ENCODE measurements at places on chromosomes 7 and 10.

DNA sequence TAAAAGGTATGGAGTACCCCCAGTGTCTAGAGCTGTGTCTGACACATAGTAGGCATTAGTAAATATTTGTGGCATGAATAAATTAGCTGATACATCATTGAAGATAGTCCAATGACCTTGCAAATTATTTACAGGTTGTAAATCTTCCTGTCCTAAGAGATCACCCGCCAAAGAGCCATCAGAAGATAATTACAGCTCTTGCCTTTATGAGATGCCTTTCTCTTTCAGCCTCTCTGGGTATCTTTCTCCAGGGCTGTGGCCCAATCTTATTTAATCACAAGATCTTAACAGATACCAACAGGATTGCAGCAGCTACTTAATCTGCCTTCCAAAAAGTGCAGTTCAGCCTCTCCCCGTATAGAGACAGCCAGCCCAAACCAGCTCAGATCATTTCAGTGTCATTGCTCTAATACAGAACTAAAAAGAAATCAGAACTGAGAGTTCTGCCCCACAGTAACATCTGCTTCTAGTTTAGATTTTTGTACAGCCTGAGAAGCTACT is 41.5 kb downstream of the MYOF start:
- no peak for DNase-seq

DNA sequence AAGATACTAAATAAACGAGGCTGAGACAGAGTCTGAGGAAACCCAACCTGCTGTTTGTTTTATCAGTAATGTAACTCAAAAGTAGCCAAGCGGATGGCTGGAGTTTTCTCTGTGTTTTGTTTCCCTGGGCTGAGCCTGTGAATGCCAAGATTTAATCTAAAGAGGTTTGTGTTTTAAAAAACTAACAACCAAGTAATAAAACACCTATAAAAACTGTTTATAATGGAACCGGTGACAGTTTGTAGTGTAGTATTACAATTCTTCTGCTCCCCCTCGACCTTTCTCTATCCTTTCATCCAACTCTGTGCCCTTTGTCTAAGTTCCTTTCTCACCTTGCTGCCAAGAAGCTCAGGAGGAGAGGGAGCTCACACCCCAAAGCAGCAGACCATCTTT is 2.6 kb upstream of the KAT6B start:
- no peak for DNase-seq

DNA sequence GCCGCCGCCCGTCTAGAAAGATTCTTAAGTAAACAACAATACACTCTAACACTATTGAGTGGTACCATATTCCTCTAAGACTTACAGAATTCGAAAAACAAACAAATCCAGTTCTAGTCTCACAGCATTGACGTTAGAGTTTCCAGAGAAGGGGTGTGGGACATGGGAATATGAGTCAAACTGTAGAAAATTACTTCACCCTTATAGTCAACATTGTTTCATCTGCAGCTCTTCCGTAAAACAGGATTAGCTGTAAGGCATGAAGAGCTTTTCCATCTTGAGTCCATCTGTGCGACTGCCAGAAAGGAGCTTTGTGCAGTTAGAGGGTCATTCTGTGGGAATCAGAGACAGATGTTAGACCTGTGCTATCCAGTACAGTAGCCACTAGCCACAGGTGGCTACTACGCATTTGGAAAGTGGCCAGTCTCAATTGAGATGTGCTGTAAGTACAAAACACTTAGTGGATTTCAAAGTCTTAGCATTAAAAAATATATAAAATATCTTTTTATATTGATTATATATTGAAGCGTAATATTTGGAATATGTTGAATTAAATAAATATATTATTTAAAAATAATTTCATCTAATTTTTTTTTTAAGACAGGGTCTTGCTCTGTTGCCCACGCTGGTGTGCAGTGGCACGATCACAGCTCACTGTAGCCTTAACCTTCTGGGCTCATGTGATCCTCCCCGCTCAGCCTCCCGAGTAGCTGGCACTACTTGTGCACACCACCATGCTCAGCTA is 79.8 kb upstream of the MPP7 start:
- no peak for DNase-seq

DNA sequence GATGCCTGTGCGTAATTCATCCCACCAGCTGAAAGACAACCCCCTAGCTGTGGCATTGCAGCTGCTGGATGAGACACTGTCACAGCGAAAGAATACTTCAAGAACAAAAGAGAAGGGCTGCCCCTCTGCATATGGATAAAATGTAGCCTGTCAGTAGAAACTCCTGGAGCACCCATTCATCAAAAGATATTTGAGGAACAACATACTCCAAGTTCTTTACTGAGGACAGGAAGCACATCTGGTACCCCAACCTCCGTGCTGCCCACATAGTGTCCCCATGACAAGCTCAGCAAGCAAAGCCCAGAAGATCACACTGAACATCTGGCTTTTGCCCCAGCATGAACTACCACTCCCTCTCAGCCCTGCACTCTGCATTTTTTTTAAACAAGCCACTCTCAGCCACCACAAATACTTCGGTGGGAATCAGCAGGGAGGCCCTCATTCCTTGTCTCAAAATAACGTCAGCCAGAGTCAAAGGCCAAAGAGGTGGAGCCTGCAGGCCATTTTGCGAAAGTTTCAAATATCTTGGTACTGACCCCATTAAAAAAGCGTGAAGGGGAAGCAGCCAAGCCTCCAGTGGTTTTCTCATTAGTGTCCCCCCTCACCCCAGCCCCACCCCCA is 1.7 kb downstream of the CREB3L2 start:
- DNase-seq, result no peak

- no peak for DNase-seq
Measured at GRCh38 chr7:1741751-1742554, 71.9 kb downstream of the ELFN1 start.

GRCh38 chr7:38169847-38170246 is 8.2 kb upstream of the STARD3NL start:
- peak; percentile 72 for DNase-seq

DNA sequence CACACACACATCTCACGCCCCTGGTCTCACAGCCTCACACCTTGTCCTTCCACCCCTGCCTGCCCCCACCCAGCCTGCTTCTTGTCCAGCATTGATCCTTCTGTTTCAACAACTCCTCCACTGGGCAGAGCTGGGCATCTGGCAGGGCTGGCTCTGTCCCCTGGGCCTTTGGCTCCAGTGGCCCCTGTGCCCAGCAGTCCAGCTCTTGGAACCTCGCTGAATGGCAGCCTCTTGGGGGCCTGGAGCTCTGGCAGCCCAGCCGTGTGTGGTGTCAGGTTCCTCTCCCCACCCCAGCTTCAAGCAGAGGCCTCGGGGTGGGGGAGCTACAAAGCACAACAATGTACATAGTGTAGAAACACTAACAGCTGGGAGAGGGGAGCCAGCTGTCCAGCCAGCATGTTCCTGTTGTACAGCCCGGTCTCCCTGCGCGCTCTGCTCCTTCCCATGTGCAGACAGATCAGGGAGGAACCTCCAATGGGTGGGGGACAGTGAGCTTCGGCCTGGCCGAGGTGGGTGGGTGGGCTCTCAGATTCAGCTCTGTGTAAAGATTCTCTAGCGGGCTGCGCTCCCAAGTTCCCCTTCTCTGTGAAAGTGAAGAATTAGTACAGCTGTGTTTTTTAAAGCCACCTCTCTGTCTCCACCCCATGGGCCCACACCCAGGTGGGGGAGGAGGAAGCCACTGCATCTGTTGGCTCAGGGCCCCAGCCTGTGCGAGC is 19.4 kb downstream of the ZMIZ2 start:
- no peak for DNase-seq

GRCh38 chr10:7649673-7650300 is 17.0 kb downstream of the ITIH5 start:
- no peak for DNase-seq

All from upper lobe of left lung (tissue), 6 donors.